C1 segment of cervical spinal cord (tissue), 14 donors: ENCODE measurements at places on chromosomes 11 and 22.

DNA sequence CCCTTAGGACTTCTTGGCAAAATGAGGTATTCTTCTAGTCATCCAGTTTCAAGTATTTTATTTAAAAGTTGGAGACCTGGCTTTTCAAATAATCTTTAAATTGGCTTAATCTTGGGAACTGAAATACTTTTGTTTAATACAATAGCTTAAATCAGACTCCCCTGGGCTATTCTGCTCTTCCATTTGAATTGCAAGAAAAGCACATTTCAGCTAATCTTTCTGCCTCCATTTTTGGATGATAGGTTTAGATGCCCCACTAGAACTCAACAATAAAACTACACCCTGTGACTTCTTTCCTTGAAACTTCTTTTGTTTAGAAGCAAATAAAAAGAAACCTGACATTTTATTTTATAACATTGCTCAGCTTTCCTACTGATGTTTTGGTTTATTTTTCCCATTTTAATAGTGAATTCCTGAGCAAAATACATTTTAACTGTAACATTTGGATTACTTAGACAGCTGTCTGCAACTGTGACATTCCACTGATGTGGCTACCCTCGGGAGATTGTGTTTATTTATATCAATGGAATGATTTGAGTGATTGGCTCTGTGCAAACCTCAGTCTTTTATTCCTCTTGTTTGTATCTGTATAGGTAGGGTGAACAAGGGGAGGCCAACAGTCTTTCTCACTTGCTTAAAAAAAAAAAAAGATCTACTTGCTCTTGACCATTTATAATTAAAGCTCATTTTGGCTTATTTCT is 1045.8 kb upstream of the CNTN5 start:
- no peak for DNase-seq

- no peak for DNase-seq
Observed at GRCh38 chr22:46750530-46750800, 12.0 kb upstream of the TBC1D22A start.

DNA sequence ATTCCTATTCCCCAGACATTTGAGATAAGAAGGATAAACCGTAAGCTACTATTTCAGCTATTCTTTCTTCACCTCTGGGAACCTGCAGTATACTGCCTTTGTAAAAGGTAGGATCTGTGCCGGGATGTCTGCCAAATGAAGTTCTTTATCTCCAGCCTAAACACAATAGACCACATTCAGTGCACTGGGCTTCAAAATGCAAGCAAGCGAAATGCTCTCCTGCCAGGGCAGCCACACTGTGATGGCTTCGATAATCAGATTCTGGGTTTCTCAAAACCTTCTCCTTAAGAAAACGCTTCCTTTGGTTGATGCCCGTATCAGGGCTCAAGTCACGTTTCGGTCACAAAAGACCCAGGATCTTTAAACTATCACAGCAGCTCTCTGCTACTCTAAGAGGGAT is 299.5 kb upstream of the B3GAT1 start:
- DNase-seq: no peak

DNA sequence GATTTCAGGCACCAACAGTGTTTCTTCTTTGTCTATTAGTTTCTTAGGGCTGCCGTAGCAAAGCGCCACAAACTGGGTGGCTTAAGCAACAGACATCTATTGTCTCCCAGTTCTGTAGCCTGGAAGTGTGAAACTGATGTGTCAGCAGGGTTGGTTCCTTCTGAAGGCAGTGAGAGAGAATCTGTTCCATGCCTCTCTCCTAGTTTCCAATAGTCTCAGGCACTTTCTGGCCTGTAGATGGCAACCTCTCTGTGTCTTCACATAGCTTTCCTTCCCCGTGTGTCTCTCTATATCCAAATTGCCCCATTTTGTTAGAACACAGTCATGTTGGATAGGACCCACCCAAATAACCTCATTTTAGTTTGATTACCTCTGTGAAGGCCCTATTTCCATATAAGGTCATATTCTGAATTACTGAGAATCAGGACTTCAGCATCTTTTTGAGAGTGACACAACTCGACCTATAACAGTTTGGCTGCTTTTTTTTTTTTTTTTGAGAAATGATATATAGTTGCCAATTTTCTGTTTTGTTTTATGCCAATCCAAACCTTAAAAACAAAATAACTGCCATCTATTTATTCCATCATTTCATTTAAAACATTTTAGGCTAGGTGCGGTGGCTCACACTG is 108.2 kb downstream of the SLC36A4 start:
- no peak for DNase-seq

GRCh38 chr22:33771136-33771535 is 149.1 kb downstream of the LARGE1 start:
- no peak for DNase-seq

GRCh38 chr11:42271306-42271705 is 811.9 kb upstream of the LRRC4C start:
- no peak for DNase-seq

DNA sequence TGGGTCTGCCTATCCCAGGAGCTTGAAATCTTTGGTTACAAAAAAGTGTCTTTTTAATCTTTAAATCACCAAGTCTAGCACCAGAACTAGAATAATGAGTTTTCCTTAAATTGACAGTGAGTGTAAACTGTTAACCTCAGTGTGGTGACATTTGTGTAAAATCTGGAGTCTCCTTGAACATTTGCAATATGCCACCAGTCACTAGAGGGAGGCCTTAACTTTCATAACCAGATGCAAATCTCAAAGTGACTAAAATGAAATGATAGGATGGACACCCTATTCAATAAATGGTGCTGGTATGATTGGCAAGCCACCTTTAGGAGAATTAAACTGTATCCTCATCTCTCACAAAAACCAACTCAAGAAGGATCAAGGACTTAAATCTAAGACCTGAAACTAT is 8.3 kb upstream of the SCGB1D2 start:
- DNase-seq: no peak

DNA sequence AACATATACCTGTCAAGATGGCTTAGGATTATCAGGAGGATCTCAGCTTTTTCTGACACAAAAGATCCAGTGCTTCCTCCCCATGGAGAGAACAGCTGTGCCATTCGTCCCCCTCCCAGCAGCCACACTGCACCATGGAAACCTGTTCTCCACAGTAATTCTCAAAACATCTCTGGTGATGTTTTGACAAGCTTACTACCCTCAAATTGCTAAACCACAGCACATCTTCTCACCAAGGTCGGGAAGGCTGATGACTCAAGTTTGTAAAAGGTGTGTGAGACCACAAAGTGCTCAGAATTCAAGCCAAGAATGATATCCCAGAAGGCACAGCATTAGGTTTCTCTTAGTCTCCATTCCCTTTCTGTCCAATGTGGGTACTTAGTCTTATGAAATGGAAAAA is 3.9 kb upstream of the RAB38 start:
- no peak for DNase-seq

- DNase-seq: no peak
Observed at GRCh38 chr11:32033491-32033890, 57.4 kb upstream of the RCN1 start.

DNA sequence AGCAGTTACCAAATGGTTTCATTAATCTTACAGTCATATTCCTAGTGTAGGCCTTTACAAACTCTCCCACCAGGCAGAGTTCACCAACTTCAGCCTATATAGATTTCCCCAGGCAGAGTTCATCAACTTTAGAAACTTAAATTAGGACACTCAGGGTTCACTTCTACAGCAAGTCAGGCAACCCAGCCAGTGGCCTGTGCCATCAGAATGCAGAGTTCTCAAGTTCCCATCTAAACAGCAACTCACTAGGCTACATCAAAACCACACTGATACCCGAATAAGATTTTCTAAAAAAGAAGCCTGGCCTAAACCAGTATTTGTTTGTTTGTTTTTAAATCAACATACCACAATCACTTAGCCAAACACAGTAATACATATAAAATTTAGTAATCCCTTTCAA is 33.7 kb downstream of the PICALM start:
- DNase-seq: no peak

GRCh38 chr11:69104212-69104855 is 51.4 kb upstream of the SMIM38 start:
- DNase-seq: no peak

GRCh38 chr11:119332111-119332765 is 2.1 kb upstream of the RNF26 start:
- no peak for DNase-seq

GRCh38 chr22:44229331-44229730 is 48.6 kb downstream of the PARVG start:
- no peak for DNase-seq

- no peak for DNase-seq
Observed at GRCh38 chr11:93340223-93340622, 9.7 kb downstream of the DEUP1 start.

DNA sequence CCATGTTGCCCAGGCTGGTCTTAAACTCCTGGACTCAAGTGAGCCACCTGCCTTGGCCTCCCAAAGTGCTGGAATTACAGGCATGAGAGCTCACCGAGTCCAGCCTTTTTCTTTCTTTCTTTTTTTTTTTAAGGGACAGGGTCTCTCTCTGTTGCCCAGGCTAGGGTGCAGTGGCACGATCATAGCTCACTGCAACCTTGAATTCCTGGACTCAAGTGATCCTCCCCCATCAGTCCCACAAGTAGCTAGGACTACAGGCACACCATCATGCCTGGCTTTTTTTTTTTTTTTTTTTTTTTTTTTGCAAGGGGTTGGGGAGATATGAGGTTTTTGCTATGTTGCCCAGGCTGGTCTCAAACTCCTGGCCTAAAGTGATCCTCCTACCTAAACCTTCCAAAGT is 78.5 kb downstream of the MRTFA start:
- no peak for DNase-seq

DNA sequence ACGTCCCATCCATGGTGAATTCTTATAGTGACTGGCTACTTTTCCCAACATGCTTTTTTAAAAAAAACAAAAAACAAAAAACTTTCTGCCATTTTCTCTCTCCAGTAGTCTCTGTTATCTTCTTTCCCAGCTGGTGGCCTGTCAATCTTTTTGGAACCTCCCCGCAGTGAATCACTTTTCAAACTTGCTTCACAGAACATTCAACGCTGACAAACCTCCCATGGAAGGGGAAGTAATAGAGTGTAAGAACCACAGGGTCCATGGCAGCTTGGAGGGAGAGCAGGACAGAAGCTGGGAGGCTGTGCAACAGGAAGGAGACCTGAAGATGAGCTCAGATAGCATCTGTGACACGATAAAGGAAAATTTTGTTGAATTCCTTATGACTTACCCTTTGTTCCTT is 9.8 kb upstream of the CECR2 start:
- DNase-seq: no peak

DNA sequence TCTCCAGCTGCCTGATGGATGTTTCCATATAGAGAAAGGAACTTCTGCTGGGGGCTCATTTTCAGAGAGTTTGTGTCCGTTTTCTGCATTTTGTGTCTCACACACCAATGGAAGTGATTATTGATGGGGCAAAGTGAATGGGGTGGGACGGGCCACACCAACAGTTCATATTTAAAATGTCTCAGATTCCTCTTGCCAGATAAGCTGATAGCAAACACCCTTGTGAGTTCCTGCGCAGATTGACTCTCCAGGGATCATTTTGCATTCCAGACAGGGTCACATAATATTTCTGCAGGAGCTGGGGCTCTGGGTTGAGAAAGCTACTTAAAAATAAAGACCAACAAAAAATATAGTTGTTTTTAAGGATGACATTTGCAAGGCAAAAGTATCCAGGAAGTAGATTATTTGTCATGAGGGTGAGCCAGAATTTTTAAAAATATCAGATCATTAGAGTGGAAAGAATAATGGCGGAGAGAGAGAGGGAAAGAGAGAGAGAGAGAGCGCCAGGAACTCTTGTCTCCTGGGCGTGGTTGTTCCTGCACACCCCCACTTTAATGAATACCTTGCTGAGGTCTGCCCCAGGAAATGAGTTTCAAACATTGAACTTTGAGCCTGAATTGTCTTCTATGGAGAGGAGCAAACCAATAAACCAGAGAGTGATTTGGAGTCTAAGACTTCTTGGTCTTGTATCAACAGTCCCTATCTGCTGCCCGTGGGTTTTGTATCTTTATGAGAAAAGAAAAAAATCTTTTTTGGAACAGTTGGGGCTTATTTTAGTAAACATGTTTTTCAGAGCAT is 33.3 kb downstream of the MICAL2 start:
- no peak for DNase-seq

DNA sequence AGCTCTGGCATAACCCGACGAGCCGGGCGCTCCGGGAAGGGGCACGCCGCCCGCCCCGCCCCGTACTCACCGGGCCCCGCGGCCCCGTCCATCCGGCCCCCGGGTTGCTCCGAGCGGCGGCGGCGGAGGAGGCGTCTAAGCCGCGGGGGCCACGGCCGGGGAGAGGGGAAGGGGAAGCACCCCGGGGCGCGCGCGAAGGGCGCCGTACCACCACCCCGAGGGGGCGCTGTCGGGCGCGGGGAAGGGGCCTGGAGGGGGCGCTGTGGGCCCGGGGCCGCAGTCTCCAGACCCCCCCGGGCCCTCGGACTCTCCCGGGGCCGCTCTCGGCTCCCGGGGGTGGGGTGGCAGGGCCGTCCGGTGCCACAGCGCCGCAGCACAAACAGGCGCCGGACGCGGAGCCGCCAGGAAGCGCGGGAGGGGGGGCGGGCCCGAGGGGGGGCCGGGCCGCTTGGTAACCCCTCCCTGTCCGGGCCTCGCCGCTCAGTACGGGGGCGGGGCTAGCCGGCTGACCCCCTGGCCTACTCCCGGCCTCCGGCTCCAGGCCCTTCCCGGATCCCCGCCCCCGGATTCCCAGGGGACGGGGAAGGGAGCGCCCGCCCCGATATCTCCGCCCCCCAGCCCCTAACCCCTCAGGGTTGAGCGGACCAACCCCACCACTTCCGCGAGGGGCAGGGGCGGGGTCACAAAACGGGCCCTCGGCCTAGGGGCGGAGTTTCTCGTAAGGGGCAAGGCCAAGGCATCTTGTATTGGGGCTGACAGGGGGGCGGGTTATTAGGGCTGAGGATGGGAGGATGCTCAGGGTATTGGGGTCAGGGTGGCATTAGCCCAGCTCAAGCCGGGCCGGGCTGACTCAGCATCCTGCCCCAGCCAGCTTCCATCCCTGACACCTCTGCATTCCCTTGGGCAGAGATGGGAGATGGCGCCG is at the start of the genes EML3 and ROM1:
Gene EML3, minus strand, starts transcription at position 410 of the 925 bp plus-strand sequence. Its CDS starts 318 bp downstream, at position 92.
Gene ROM1, plus strand, starts transcription at position 892 of the 925 bp plus-strand sequence. Its CDS starts 25 bp downstream, at position 917.
- DNase-seq: peak; percentile 97

GRCh38 chr11:112903340-112903739 is 57.9 kb upstream of the NCAM1 start:
- DNase-seq: peak; percentile 36

DNA sequence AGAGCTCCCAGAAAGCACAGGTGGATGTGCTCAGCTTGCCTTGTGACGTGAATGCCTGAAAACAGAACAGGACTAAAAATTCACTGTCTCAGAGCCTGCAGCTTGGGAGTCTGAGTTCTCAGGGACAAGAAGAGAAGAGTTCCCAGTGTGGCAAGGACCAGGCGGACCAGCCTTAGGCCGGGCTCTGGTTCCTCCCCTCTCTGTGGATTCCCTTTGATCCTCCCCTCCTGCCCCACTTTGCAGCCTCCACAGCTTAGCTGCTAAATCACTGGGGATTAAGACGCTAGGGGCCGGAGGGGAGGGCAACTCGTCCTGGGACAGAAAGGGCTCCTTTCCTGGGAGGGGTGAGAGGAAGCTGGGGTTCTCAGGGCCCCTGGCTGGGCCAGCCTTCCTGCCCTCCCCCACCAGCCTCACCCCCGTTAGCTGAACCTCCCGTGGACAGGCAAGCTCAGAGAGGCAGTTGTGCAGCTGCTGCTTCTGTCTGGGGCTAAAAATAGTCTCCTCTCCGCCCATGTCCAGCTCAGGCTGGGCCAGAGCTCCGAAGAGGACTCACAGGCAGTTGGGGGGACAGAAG is 29.9 kb upstream of the JAM3 start:
- no peak for DNase-seq
